ENCODE measurements at places on chromosomes 5 and 9.

DNA sequence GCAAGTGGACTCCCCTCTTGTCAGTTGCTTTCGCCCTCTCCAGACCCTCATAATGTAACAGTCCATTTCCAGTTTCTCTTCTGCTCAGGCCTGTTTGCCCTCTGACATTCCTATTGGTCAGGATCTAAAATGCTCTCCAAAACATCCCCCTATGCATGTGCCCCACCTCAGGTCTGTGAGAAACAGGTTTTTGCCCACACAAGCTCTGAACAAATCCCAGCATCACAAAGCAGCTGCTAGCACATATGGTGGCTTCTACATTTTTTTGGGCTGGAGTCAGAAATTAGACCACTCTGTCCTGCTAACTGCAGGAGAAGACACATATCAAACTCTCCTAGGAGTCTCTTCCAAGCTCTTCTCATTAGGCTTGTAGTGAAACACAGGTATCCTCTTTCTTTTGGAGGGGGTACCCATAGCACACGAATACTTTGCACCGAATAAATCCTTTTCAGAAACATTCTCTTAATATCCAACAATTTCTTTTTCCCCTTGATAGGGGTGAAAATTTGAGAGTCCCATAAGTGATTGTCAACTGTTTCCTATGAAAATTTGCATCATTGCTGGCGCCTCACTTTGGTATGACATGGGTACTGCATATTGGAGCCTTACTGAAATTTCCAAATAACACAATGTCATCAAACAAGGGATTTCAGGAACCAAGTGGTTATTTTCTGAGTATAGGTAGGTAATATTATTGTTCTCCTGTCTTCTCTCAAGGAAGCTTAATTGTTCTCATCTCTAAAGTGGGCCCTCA, 19.3 kb upstream of the HSPA9 start:
- no peak for DNase-seq

- DNase-seq, result no peak
Measured at GRCh38 chr5:154042766-154043165, 4.0 kb downstream of the MFAP3 start.

DNA sequence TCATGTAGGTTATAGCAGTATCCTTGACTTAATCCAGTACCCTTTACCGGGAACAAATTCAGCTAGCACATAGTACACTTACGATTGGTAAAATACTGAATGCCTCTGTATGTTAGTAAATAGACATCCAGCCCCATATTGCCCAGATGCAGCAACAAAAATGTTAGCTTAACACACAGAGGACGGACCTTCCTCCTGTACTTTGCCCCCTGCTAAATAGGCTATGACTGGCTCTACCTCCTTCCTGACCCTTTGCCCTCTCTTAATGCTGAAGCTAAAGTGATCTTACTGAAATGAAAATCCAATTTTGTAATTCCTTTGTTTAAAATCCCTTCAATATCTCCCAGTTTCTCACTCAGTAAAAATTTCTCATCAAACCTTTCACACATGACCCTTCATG, 183.1 kb downstream of the PARP8 start:
- no peak for DNase-seq

DNA sequence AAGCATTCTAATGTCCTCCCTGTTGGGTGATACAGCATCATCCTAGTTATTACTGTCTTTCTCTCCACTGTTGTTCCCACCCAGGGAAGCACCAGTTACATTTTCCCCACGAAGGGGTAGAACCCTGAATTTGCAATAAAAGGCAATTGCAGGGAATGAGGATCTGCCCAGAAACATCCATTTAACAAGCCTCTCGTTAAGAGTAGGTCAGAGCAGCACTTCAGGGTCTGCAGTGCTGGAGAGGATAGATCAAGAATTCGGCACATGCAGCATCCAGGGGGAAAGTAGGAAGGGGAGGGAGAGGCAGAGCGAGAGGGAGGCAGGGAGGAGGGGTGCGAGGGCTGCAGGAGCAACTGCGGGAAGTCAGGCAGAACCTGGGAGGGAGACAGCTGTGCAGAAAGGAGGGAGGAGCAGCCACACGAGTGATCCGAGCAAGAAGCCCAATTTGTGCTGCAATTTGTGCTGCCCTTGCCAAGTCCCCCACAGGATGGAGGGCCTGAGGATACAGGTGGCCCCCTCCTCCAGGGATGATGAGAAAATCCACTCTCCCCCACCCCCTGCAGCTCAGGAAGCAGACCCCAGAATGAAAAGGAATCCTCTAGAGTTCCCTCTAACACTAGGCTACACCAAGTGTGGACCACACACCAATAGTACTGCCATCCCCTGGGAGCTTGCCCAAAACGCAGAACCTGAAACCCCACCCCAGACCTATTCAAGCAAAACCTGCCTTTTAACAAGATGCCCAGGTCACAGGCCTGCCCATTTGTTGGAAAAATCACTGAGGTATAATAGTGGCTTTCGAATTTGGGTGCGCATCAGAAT, 62.2 kb downstream of the EPB41L4B start:
- no peak for DNase-seq

DNA sequence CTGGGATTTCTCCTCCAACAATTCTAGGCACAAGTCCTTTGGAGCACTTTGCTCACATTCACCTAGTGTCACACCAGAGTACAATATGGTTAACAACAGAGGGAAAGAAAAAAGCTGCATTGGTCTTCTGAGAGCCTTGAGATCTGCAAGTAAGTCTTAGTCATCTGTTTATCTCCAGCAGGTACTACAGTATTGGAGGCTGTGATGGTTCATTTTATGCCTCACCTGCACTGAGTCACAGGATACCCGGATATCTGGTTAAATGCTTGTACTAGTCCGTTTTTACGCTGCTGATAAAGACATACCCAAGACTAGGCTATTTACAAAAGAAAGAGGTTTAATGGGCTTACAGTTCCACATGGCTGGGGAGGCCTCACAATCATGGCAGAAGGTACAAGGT, 525.0 kb downstream of the NR2F1-AS1 start:
- no peak for DNase-seq

- no peak for DNase-seq
Measured at GRCh38 chr5:144436007-144436406, 265.3 kb downstream of the KCTD16 start.

GRCh38 chr9:3088219-3088618, 244.3 kb upstream of the PUM3 start:
- DNase-seq, result no peak

GRCh38 chr9:76351006-76351405, 43.2 kb downstream of the RFK start:
- DNase-seq, result no peak

DNA sequence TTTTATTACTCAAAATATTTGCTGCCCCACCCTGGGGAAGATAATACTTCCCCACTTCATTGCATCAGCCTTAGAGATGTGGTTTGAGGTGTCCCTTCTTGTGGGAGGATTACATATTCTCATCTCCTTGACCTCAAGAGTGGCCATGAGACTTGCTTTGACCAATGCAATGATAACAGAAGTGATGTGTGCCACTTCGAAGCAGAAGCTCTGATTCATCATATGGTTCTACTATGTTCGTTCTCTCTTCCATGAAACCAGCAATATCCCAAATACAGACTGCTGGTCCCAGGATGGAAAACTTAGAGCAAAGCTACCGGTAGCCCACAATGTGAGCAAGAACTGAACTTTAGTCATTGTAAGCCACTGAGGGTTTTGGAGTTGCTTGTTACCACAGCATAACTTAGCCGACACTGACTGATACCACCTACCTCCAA, 92.0 kb downstream of the THBS4 start:
- DNase-seq, result no peak

DNA sequence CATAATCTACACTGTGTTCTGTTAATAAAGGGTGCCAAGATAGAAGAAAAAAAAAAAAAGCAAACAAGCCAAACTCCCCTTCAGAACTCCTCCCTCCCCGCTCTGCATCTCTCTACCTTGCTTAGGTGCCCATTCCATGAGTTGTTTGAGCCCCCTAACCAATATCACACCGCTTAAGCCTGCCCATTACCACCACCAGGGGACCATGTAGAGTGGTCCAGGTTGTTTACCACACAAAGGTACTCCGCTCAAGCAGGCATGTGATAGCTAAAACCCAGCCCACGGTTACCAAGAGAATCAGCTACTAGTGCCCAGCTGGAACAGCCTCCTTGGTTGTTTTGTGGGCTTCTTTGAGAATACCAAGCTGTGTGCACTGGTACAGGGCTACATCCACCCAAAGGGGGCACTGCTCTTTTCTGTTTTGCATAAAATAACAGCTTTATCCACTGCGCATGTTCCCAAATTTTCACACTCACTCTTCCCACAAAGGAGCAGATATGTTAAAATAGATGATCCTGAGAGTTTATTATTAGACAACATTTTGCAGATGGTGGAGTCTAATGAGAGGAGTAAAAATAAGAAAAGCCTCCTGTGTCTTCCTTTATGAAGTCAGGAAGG, 304.1 kb downstream of the DEPDC1B start:
- DNase-seq, result no peak

- DNase-seq, result no peak
Measured at GRCh38 chr5:107230367-107230766, 440.4 kb downstream of the EFNA5 start.

GRCh38 chr5:160213537-160213936, 15.8 kb upstream of the FABP6 start:
- DNase-seq, result no peak

GRCh38 chr9:126372716-126373115, 46.1 kb downstream of the MVB12B start:
- DNase-seq, result no peak

- DNase-seq, result no peak
Measured at GRCh38 chr9:21585756-21586752, 103.9 kb upstream of the IFNE start.

- no peak for DNase-seq
Measured at GRCh38 chr5:137192293-137192743, 306.8 kb downstream of the SPOCK1 start.

- no peak for DNase-seq
Measured at GRCh38 chr5:139692679-139693308, 44.6 kb downstream of the CXXC5 start.

- DNase-seq, result no peak
Measured at GRCh38 chr5:86039351-86039750, 578.4 kb upstream of the COX7C start.

GRCh38 chr5:160371294-160371693, 868 bp upstream of the C1QTNF2 start:
- no peak for DNase-seq
